ENCODE measurements at places on chromosomes 4 and X.
A peak's percentile ranks its signal among the peaks of the same experiment; 100 is the strongest.

DNA sequence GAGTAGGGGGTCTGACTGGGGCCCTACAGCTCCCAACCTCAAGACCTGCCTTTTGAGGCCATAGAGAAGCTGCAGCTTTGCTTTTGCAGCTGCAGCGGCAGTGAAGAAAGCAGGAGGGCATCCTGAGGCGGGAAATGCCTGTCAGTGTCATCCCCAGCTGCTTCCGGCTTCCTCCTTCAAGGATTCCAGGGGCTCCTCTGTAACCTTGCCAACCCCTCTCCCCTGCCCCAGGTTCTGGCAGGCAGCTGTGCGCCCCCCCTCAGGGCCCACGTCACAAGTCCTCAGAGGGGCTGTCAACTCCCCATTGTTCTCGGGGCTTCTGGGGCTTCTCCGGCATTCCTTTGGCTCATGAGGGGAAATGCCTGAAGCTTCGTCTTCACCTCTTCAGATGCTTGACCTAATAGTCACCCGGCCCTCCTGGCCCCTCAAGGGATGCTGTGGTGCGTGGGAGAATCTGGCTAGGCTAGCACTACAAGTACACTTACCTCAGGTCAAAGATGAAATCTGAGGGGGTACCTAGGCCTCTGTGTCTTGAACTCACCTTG, 31.9 kb downstream of the APLN start:
- DNase-seq: no peak

DNA sequence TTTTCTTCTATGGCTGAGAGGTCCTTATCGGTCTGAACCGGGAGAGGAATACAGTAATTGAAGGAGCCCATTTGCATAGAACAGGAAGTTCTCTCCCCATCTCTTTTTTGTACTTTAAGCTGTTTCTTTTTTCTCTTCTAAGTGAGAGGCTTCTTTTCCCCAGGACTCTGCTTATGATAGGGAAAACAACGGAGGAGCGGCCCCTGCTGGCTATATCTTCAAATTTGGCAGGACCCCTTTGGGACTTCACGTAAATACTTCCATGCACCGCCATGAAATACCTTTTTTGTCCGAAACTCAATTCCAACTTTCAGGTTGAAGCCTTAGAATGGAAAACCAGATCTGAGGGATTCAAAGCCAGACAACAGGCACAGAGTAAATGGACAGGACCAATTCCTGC, 1153.0 kb upstream of the INTU start:
- DNase-seq: no peak

- DNase-seq: no peak
Measured at GRCh38 chr4:26424153-26424552, 66.1 kb downstream of the CCKAR start.

GRCh38 chr4:184343502-184344177, 126.0 kb upstream of the ENPP6 start:
- peak; percentile 43 for DNase-seq

DNA sequence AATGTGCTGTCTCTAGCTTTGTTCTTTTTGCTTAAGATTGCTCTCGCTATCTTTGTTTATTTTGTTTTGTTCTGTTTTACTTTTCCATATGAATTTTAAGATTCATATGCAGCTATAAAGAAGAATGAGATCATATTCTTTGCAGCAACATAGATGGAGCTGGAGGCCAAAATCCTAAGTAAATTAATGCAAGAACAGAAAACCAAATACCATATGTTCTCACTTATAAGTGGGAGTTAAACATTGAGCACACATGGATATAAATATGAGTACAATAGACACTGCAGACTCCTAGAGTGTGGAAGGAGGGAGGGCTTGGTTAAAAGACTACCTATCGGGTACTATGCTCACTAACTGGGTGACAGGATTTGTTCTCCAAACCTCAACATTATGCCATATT, 237.8 kb downstream of the TRAM1L1 start:
- DNase-seq: no peak

DNA sequence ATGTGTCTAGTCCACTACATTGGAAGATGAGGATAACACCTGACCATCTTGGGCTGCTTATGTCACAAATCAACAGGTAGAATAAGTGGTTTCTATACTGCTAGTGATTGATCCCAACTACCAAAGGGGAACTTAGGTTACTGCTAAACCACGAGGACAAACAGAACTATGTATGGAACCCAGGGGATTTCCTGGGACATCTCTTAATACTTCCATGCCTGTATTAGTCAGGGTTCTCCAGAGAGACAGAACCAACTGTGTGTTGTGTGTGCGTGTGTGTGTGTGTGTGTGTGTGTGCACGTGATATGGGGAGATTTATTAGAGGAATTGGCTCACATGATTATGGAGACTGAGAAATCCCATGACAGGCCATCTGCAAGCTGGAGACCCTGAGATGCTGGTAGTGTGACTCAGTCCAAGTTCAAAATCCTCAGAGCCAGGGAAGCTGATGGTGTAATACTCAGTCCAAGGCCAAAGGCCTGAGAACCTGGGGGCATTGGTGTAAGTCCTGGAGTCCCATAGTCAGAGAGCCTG, 16.2 kb upstream of the AFF1 start:
- DNase-seq: no peak

- peak; percentile 37 for DNase-seq
Measured at GRCh38 chr4:30839583-30840520, 119.7 kb downstream of the PCDH7 start.

Data from NCI-H2029 treated with DMSO at 0.1 percent for 48 hours (cell line).